ENCODE measurements at places on chromosomes 3 and 15.
A peak's percentile ranks its signal among the peaks of the same experiment; 100 is the strongest.

DNA sequence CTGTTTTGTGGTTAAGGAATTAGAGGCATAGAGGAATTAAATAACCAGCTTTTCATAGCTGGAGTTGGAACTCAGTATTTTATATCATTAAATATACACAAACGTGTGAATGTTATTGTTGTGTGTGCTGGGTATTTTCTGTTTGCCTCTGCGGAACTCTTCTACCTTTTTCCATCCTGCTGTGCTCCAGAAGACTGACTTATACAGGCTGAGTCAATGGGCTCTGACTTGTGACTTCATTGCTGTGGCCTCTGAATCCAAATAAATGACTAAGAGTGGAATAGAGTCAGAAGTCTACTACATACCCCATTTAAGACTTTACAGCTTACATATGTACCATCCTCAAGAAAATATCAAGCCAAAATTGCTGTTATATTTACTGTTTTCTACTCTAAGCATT is 17.6 kb downstream of the ARIH1 start:
- peak; percentile 44 for DNase-seq

DNA sequence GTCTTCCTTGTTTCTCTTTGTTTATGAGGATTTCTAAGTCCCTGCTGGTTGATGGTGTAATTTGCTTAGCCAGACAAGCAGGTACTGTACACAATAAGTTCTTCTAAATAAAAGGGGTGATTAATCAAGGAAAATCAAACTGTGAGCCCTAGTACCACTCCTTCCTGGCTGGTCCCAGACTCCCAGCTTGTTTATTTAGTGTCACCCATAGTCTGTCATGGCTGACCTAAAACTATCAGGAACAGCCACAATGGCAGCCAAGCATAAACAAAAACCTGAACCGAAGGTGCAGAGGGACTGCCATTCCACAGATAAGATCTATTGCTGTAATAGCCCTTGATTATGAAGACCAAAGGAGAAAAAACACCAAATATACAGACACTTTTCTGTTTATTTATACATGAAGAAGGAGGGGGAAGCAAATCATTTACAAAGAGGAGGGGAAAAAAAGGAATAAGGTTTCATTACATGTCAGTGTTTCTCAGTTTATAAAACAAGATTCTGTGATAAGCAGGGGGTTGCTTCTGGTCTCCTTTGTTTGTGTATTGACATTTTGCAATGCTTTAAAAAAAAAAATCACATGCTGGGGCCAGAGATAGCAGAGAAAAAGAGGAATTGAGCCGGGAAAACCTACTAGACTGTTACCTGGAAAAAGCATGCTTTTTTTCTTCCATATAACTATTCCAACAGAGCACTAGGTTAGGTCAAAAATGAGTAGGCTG is 182.4 kb upstream of the DPH6 start:
- no peak for DNase-seq

GRCh38 chr3:5143464-5143863 is 21.4 kb downstream of the ARL8B start:
- no peak for DNase-seq

DNA sequence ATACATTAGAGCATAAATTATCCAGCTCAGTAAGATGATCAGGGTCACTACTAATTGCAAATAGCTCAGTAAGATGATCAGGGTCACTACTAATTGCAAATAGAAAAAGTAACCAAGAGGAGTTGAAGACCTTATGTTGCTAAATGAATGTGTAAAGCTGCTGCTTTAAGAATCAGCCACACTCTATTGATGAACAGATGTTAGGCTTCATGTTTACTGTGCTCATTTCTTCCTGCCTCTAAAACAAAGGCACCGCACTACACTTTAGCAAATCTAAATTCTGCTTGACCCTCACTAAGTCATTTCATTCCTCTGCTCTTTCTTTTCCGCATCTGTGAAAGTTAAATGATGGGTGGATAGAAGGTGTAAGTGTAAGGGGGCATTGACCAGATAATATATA is 92.6 kb upstream of the PLSCR4 start:
- DNase-seq = no peak

DNA sequence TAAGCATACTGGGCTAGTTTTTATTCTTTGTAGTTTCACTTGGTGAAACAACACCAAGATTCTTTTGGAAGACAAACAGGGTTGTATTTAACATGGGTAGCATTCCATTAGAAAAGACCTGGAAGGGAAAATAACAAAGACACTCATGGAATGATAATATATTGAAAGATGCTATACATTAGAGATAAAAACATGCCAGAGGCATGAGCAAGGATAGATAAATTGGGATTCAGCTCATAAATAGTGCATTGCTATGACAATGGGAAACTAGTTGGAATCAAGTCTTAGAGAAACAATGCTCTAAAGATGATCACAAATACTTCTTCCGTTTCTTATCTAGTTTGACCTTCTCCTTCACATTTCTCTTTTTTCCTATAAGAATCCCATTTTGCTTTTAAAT is 677.4 kb downstream of the ZNF385D start:
- no peak for DNase-seq

DNA sequence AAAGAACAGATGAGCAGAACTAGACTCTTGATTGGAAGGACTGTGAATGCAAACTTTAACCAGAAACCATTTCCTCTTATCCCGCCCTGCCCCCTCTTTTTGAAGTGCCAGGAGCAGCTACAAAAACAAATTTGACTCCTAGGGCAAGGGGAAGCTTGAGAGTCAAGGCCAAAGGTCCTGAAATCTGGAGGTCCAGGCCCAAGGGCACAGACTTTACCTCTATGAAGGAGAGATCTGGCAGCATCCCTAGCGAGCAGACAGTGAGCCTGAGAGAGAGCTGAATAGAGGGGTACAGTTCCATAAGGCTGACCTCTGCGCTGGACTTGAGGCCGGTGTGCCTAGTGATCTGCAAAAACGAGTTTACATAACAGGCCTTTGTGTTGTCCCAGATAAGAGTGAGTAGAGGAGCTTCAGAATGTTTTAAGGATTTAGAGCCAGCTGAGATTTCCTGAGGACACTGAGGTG is 5.1 kb downstream of the RAB43 start:
- DNase-seq = no peak

GRCh38 chr3:100002599-100003350 is 111.5 kb downstream of the FILIP1L start:
- peak; percentile 82 for DNase-seq

- DNase-seq = no peak
Measured at GRCh38 chr3:41867533-41867932, 94.4 kb downstream of the ULK4 start.

DNA sequence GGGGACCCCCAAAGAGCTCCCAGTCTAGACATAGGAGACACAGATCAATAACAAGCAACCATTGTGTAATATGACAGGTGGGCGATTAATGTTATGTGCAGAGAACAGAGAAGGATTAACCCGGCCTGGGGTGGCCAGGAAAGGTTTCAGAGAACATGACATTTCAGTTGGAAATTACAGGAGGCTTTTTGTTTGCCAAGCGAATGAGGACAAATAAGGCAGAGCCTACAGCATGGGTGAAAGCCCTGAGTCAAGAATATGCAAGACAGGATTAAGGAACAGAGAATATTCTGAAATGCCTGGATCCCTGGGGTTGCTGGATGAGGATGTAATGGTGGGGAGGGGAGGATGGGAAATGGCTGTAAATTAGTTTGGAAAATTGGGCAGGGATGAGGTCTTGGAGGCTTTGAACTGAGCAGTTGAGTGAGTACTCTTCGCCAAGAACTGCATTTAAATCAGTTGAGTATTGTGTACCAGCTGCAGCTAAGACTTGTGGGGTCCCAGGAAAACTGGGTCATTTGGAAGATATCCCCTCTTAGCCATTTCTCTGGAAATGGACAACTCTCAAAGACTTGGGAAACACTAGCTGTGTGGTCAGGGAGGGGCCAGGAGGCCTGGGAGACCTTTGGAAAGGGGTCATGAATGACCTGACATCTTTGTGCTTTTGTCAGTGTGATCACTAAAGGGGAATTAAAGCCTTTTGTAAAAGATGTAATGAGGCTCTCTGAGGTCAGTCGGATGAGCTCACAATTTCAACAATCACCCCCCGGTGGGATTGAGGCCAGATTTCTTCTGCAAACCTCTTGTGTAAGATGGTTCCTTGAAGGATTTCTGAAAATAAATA is 198.6 kb upstream of the NR2E3 start:
- no peak for DNase-seq

Measured in AG04449 (cell line).